ENCODE measurements at places on chromosomes 5 and 9.

DNA sequence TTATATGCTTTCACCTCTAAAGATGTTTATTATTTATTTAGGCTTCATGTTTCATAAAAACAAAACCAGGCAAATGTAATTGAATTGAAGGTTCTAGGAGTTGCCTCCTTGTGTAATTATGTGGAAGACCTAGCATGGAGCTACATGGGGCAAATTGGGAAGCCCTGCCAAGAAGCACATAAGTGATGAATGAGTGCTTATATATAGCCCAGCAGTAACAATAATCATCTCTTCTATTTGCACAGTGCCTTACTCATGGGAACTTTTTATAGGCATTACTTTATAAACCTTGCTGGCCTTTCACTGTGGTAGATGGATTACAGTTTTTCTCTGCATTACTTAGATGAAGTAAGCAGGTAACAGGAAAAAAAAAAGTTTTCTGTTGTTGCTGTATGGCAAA lies 40.0 kb upstream of the GRAMD2B start:
- DNase-seq, result no peak

DNA sequence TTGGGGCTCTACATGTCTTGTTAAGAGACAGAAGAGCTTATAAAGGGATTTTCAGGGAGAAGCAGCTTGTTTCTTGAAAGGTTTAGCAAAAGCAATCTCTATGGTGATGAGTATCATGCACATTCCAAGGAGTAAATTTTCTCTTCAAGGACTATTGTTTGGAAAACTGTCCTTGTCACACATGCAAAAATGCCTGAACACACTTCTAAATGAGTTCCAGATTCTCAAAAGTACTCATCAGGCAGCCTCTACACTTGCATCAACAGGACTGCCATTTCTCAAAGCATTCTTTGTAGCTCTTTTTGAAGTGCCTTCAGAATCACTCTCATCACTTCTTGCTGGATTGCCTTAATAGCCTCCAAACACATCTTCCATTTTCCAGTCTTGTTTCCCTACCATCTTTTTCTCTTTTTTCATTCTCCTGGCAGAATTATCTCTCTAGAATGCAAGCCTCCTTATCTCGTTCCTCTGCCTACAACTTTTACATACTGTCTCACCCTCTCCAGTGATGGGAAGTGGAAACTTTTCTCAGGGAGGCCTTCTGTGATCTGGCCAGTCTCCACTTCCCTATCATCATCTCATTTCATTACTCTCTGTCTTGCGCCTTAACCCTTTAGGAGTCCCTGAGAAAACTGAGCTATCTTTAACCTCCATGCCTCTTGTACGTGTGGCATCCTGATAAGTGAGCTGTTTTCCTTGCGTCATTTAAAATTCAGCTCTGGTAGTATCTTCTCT lies 631.5 kb upstream of the TLE4 start:
- no peak for DNase-seq

GRCh38 chr9:109030426-109030825 lies 17.1 kb upstream of the CTNNAL1 start:
- no peak for DNase-seq

DNA sequence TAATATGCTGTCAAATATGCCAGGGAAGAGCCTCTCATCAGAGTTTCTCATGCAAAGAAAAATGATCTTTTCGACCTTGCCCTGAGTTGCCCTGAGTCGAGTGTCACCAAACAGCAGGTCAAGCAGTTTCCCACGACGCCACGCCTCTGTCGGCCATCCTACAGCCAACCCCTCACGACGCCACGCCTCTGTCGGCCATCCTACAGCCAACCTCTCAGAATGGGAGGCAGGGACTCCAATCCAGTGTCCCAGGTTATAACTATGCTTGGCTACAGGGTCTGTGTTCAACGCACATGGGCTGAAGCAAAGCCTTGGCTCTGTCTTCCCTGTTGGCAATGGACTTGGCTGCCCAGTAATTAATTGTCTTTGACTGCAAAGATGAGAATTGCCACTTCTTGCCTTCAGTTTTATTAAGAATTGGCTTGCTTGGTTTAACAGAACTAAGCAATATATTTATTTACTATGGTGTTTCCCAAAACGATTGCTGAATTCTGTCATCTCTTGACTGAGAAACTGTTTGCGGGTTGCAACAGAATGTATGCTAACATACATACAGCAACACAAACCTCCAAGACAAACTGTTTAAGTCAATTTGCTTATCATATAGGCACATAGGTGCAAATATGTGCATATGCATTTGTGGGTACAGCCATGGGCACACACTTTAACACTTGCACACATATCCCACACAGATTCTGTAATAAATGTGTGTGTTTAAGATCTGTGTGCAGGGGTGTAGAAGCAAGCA lies 352.9 kb downstream of the GLIS3 start:
- DNase-seq, result no peak

- no peak for DNase-seq
Measured at GRCh38 chr9:136103651-136104487, 8.8 kb upstream of the NACC2 start.

DNA sequence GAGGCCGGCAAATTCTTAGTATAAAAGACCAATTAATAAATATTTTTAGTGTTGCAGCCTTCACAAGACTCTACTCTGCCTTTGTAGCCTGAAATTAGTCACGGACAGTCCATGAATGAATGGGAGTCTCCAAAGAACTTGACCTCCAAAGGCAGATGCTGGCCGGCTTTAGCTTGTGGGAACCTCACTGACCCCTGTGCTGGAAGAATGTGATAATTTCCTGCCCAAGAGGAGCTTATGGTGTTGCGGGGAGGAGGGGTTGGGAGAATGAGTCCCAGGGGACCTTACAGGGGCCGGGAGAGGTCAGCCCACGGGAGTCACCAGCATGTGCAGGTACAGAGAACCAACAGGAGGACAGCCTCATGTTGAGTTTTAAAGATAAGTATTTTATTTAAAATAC lies 143.1 kb downstream of the IRX2 start:
- DNase-seq, result no peak

- DNase-seq, result no peak
Measured at GRCh38 chr5:148615644-148616275, 38.6 kb downstream of the HTR4 start.

- DNase-seq, result no peak
Measured at GRCh38 chr5:39898731-39899130, 474.0 kb upstream of the DAB2 start.

DNA sequence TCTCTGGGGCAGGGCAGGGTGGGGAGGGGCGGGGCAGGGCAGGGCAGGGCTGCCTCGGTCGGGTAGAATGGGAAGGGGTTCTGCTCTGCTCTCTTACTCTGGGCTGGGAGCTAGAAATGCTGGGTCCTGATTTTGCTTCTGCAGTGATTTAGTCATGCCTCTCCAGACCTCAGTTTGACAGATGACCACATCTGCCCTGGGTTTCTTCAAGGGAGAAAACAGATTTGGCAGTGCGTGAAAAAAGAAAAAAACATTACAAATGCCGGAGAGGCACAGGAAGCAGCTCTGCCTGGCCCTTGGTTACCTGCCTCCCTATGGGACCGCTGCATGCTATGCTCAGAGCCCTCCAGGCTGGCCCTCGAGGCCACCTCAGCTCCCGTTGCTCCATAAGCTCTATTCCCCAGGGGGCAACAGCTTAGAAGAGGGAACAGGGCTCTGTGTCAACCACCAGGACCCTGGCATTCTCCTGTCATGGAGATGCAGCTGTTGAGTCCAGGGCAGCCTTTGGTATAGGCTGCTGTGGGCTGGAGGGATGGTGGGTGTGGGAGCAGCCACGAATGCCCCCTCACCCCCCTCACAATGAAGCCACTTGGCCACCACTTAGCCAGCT lies 53.2 kb upstream of the UBTD2 start:
- DNase-seq, result no peak

- no peak for DNase-seq
Measured at GRCh38 chr9:16720386-16720785, 150.1 kb downstream of the BNC2 start.

GRCh38 chr5:123743990-123744583 lies 232.1 kb downstream of the CSNK1G3 start:
- no peak for DNase-seq

DNA sequence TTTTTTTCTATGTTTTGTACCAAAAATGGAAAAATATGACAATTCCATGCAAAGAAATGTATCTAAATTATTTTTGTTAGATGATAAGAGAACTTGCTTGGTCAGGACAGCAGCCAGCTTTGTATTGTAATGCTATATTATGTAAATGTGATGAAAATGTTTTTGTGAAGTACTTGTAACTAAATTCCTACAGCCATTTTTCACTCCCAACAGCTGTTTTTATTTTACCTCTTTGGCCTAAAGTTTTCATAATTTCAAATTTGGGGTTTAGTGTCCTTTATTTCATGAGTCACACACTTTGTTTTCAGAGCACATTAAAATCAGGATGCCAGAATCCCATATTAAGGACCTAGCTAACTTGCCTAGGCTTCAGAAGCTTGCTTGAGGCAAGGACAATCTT lies 64.1 kb downstream of the WDR41 start:
- DNase-seq, result no peak

- no peak for DNase-seq
Measured at GRCh38 chr5:134082264-134082992, 32.1 kb upstream of the TCF7 start.

- no peak for DNase-seq
Measured at GRCh38 chr5:109374625-109375024, 35.1 kb downstream of the PJA2 start.

DNA sequence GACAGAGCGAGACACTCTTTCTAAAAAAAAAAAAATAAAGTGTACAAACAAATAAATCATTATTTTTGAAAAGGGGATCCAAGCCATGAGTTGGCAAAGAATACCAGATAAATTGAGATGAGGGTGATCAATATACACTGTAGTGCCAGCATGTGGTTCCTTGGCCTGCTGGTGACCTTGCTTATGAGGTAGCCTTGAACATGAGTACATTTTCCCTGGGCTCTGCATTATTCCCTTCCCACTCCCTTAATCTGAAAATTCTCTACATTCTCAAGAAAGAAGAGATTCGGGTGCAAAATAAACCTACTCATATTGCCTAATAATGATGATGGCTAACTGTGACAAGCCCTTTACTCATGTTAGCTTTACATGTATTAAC lies 33.3 kb downstream of the SH3RF2 start:
- DNase-seq, result no peak

GRCh38 chr5:111675201-111675934 lies 81.6 kb downstream of the NREP start:
- no peak for DNase-seq

DNA sequence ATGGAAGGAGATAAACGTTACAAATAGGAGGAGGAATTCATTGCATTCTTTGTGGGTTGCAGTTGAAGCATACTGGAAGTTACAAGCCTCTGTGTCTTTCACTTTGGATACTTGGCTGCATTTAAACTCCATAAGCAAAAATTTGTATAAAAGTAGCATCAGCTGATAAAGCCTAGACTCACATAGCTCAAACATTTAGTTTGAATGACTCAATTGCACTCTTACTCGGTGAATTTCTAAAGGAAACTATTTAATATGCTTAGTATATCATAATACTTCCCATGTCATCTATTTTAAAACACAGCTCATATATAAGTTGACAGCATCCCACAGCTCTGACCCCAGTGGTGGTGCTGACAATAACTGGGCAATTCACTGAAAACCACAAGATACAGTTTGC lies 596.6 kb upstream of the ZNF608 start:
- DNase-seq, result no peak

- DNase-seq, result no peak
Measured at GRCh38 chr9:95215336-95215898, 102.1 kb downstream of the FANCC start.

- DNase-seq, result no peak
Measured at GRCh38 chr9:82201196-82201595, 212.6 kb downstream of the SPATA31D1 start.

DNA sequence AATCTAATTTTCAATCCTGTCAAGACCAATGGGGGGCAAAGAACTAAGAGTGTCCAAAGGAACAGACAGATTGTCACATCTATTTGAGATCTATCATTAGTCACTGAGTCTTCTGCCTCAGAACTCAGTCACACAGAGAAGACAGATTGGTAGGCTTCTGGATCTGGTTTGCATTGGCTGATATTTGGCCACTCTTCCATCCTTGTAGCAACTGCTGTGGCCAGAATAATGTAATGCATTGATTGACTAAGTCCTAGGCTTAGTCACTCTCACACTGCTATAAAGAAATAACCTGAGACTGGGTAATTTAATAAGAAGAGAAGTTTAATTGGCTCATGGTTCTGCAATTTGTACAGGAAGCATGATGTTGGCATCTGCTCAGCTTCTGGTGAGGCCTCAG lies 458.5 kb downstream of the ACTL7B start:
- no peak for DNase-seq

GRCh38 chr5:75282581-75282980 lies 45.9 kb upstream of the ANKRD31 start:
- no peak for DNase-seq

GRCh38 chr9:116760636-116761035 lies 73.5 kb downstream of the TRIM32 start:
- no peak for DNase-seq

DNA sequence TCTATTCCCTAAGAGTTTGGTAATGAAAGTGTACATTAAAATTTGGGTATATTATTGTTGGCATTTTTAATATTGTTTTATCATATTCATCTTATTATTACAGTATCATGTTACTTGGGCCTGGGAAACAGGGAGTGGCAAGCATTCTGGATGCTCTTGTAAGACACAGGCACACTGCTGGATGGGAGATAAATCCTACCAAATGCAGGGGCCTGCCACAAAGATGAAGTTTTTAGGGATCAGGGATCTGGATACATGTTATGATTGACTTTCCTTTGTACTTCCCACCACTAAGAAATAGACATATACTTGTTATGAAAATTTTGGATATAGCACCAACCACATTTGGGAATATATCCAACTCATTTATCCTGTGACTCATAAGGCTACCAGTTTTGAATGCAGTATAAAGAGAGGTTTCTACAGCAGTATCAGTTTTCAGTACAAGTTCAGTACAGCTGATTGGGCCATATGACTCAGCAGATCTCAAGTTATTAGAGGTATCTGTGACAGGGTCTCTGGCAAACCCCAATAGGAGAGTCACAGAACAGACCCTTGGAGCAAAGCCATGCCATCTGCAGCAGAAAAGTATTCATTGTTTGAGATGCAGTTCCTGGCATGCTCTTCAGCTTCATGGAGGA lies 360.1 kb downstream of the DMAC1 start:
- no peak for DNase-seq

- DNase-seq, result no peak
Measured at GRCh38 chr5:126967808-126968466, 62.4 kb downstream of the MARCHF3 start.

GRCh38 chr9:32572900-32573523 lies at the start of gene NDUFB6:
Gene NDUFB6, minus strand, starts transcription at chr9:32573159. Its CDS starts 99 bp downstream, at chr9:32573060.
- peak; percentile 74 for DNase-seq

- DNase-seq, result peak; percentile 82
Measured at GRCh38 chr5:178234750-178235587, 2.4 kb upstream of the PHYKPL start.
